MCF 10A (cell line): ENCODE measurements at places on chromosomes 2 and 18.

GRCh38 chr2:23199115-23199918, 185.7 kb upstream of the KLHL29 start:
- peak; percentile 62 for DNase-seq

DNA sequence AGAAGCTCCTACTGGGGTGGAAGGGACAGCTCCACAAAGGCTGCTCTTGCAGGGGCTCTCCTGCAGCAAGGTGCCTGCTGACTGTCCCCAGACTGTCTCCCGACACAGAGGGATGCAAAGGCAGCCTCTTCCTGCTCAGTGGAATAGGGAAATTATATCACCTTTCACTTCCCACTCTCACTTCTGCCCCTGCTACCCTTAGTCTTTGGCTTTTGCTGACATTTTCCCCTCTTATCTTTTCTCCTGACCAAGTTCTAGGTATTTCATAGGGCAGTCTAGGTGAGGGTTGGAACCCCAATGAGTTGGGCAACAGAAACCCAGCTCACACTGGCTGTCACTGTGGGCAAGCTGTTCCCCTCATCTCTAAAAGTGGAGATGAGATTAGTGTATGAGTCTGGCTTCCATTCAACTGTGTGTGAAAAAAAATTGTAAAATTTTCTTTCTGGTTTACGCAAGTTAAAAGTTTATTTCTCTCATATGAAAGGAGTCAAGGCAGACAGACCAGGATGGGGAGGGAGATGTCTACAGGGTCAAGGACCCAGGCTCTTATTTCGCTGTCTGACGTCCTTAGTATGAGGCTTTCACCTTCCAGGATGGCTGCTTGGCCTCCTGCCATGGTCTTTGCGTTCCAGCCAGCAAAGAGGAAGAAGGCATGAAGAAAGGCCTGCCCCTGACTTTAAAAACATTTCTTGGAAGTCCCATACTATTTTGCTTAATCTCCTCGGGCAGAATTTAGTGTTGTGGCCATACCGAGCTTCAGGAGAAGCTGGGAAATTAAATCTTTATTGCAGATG, 7.5 kb upstream of the MOCOS start:
- DNase-seq, result peak; percentile 90

- peak; percentile 24 for DNase-seq
These were observed 132.8 kb downstream of the ACOXL start for GRCh38 chr2:110865188-110865587.

GRCh38 chr2:50391556-50391955, 640.4 kb downstream of the NRXN1 start:
- no peak for DNase-seq

GRCh38 chr2:53018825-53019425, 748.7 kb upstream of the CHAC2 start:
- DNase-seq, result peak; percentile 20

GRCh38 chr2:159226608-159227385, 59.7 kb downstream of the WDSUB1 start:
- no peak for DNase-seq
